ENCODE measurements at places on chromosomes 4 and X.

DNA sequence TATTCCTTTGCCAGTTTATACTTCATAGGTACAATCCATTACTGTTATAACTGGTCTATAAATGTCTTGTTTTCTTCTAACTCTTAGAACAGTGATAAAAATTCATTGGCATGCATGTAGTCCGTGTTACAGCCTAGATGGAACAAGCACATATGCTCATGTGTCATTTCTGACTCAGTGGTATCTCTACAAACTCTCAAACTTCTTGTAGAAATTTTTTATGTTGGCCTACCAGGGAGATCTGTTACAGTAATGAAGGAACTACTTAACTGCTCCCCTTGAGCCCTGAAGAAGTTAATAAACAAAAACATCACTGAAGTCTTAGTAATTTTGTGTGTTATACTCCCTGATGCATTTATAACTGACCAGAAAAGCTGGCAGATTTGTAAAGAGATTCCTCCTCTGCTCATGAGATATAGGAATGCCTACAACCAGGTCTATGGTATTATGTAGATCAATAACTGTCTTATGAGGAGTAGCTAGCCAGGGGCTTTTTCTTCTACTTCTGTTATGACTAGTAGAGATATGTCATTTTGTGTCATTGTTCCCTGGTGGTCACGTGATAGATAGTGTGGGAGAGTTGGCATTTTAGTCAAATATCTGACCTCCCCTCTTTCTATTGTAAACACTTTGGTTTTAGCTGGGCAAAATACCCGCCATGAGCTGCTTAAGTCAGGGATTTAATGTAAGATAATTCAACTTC, 53.7 kb upstream of the FAAH2 start:
- peak; percentile 39 for DNase-seq

GRCh38 chr4:6943012-6943884, 33.6 kb downstream of the TBC1D14 start:
- DNase-seq, result no peak

GRCh38 chr4:13912966-13913365, 285.4 kb upstream of the BOD1L1 start:
- no peak for DNase-seq

DNA sequence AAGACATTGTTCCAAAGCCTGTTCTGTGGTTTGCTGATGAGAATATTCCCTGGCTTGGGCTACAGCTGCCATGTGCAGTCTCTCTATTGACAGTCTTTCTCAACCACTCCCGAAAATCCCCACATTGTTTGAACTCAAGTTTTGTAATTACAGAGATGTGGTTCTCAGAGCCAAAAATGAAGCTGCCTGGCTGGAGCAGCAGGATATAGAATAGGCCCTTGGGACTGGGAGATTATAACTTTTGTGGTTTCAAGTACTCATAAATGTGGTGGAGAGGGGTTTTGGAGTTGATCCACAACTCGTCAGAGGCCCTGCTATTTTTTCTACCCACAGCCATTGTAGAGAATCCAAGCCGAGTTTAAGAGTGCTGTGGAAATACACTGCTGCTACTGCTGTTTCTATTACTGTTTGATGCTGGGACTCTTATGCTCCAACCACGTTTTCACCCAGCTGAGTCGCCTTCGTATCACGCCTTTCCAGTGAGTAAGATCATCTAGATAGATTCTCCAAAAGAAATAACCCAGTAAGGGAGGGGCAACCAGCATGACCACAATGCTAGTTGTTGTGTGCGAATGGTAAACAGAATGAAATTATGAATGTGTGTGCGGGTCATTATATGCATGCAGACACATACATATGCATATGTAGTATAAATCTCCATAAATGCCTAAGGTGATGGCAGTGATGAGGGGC, 57.1 kb upstream of the ATXN3L start:
- no peak for DNase-seq

DNA sequence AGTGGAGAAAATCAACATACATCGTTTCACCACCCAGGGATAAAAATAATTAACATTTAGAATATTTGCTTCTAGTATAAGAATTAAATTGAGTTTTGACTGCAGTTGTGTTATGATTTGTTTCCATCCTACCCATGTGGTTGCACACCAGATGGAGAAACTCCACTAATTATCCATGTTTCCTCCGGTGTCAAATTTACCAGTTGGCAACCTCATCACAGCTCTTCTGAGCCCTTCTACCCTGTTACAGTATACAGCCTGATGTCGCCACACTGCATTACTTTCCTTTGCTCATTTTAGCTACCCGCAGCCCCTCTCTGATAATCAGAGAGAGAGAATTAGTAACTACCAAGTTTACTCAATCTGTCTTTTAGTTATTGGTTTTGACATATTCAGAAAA, 411.2 kb downstream of the DTHD1 start:
- no peak for DNase-seq

DNA sequence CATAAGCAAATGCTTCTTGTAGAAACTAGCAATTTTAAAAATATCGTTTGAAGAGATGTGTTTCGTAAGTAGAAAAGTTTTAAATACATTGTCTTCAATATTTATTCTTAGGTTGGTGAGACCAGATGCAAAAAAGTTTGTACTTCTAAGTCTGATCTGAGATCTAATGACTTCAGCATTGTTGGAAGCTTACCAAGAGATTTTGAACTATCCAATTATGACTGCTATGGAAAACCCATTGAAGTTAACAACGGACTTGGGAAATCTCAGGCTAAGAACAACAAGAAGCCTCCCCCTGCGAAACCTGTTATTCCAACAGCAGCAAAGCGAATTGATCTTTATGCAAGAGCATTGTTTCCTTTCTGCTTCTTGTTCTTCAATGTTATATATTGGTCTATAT, 50.2 kb upstream of the GRIA2 start:
- no peak for DNase-seq

DNA sequence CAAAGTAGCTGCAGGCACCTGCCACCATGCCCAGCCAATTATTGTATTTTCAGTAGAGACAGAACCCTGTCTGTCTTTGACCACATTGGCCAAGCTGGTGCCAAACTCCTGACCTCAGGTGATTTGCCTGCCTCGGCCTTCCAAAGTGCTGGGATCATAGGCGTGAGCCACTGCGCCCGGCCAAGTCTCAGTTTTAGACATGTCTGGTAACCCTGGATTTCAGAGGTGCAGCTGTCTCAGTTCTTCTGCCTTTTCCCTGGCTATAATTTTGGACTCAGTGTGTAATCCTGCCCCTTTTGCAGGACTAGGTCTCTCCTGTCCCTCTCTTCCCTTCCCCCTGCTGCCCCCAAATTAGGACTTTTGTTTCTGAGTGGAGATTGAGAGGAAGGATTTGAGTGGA, 46.6 kb downstream of the FAM193A start:
- no peak for DNase-seq

DNA sequence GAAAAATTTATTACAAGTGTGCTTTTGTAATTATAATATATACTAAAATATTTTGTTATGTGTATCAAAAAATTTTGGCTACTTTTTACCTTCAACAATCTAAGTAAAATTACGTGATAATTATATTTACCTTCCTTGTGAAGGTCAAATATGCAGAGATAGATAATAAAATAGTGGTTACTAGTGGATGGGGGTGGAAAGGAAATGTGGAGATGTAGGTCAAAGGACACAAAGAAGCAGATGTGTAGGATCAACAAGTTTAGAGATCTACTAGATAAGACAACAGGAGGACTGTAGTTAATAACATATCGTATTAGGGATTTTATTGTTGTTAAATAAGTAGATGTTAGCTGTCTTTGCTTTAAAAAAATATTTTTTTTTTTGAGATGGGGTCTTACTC, 21.3 kb downstream of the HERC5 start:
- DNase-seq, result no peak

DNA sequence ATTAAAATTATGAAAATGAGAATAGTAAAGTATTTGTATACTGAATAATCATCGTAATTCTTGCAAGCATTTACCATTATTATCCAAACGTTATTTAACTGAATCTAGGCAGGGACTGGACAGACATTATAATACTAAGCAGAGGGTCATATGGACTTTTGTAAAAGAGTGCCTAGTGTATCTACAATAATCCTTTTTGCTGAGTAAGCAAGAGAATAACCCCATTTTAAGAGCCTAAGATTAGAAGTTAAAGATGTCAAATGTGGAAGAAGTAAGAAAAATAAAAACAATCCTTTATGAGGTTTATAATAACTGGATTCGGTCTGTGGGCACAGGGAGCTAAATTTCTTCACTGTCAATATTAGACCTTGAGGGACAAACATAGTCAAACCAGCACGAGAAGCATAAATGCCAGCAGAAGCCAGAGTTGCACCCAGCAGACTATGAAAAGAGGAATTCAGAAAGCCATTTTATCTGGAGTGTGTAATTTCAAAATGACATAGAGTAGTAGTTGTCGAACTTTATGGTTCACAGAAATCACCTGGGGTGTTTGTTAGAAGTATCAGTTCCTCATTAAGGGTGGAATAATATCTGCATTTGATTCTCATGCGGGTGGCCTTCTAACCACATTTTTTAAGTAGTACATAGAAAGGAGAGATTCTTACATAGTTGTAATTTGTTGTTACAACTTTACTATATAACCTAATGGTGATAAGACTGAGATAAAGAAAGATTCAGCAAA, 39.7 kb upstream of the DCLK2 start:
- DNase-seq, result no peak

DNA sequence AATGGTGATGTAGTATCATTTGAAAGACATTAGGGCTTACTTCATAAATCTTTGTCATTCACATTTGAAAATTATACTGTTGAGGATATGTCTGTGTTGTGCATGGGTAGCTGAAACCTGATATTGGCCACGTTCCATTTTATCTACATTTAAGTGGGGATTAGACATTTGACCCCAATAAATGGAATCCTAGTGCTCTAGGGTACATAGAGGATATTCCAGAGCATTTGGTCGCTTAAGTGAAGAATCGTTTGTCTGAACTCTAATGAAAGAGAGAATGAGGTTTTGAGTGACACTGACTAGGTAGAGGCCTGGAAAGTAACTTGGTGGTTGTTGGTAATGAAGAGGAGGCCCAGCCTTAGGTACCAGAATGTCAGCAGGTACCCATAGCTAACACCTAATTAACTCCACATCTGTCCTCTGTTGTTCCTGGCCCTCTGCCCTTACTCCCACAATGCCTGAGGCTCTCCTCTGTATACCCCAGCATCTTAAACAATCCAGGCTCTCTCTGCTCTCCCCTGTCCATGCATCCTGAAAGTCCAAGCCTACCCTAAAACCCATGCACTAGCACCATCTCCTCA, 299.5 kb upstream of the KLF3 start:
- no peak for DNase-seq

DNA sequence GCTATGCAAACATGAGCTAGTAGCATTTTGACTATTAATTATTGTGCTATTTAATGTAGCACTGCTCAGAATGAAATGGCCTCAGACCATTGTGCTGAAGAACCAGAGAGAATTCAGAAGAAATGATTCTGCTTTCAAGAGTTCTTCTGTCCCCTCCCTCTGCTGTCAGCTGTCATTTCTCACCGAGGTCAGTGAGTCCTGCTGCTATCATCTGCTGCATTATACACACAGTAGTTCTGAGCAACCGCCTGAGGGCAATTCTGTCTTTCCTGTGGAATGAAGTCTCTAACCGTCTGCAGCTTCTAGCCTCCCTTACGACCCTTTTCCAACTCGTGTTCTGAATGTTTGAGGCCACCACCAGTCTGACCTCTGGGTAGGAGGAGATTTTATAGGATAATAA, 249.4 kb downstream of the HNRNPD start:
- no peak for DNase-seq

DNA sequence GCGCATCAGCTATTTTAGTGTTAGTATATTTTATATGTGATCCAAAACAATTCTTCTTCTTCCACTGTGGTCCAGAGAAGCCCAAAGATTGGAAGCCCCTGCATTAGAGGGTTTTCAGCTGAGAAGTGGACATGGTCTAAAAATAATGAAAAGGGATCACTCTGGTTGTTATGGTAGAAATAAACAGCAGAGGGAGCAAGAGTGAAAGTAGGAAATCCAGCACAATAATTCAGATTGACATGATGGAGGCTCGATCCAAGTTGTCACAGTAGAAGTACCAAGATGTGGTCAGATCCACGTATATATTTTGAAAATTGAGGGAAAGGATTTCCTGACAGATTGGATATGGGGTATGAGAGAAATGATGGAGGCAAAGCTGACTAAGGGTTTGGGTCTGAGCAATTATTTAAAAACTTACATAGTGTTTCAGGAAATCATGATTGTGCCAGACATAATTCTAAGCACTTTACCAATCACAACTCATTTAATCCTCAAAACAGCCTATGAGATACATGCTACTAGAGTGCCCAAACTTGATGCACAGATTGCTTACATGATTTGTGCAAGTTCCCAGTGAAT, 17.0 kb upstream of the TMEM144 start:
- peak; percentile 10 for DNase-seq

DNA sequence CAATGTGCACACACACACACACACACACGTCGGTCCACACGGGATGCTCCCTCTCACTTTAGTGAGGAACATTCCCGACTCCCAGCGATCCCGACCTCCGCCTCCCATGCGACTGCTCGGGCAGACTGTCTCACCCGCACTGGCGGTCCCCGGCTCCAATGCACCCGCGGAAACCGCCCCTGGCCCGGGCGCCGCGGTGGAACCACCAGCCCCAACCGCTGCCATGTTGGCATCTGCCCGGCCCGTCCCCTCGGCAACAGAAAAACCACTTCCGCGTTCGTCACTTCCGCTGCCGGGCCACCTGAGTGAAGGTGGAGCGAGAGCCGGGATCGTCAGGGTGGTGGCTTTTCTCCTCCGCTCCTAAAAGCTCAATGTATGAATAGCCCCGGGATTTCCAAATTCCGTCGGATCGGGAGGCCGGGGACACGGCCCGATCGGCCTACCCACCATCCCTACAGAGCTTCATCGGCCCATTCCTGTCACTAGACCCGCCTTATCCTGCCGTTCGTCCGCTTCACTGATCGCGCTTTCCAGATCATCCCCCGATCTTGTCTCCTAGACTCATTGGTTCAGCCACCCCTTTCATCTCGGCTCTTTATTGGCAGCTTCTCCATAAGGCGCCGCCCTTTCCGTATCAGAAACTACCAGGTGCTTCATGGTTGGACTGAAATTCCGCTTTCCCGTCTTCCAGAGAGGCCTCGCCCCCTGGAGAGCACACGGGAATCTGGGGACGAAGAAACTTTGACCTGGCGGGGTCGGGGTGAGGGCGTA, at the start of gene SLC35A2:
SLC35A2 (minus strand) TSS at position 235 of the 771 bp plus-strand sequence; CDS start at position 225, 10 bp downstream.
- DNase-seq, result peak; percentile 84

- no peak for DNase-seq
These were observed 2.7 kb upstream of the NKX3-2 start for GRCh38 chr4:13546941-13547484.

DNA sequence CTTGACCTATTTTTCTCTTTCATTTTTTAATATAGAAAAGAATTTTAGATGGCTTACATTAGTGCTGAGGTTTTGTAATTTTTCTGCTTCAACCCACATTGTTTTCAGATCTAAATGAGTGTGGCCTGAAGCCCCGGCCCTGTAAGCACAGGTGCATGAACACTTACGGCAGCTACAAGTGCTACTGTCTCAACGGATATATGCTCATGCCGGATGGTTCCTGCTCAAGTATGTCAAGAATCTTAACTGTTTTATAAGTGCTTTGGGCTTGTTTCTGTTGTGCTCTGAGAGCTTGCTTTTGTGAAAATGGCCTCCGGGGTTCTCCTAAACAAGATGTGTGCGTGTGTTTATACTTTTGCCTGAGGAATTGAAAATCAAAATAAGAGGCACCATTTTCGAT, 41.6 kb downstream of the NPNT start:
- no peak for DNase-seq

GRCh38 chr4:107243141-107243781, 207.1 kb upstream of the DKK2 start:
- no peak for DNase-seq
